Activated naive CD4-positive, alpha-beta T cell treated with anti-CD3 and anti-CD28 coated beads, Interleukin-2, amount 10 ng/mL, durations not matched to agents 7 days and 5 days (primary cell): ENCODE measurements at places on chromosomes 5 and 9.

DNA sequence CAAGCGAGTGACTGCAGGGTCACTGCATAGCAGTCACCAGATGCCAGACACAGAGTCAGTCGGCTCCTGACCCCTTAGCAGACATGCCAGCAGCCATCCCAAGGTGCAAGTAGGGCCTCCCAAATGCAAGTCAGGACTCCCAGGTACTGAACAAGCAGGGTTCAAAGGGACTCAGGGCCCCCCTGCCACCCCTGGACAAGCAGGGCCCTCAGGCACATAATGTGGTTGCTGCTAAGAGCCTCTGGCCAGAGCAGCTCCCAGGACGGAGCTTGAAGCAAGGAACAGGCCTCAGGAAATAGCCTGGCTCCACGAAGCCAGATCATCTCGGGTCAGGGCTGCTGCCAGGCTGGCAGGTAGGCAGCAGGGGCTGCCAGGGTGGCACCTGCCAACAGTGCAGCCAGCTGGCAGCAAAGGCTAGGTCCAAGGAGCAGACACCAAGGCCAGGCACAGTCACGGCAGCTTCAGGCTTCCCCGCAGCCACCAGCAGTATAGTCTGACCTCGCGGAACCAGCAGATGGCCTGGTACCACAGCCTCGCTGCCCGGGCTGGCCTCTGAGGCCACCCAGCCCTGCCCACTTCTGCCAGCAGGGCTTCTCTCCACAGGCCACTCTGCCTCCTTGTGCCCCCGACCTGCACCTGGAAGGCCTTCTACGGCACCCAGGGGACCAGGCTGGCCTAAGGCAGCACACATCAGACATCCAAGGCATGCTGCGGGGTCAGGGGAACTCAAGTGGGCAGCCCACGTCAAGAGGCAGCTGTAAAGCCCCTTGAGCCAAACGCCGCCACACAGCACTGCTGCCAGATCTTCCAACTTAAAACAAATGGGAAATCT is 7.4 kb downstream of the EEIG1 start:
- H3K27ac ChIP-seq, result peak overlapping the region; percentile 99
- no peak for DNase-seq
- H3K36me3 ChIP-seq, result peaks cover 91% of the 10 kb centered on the region
- H3K4me3 ChIP-seq, result peak overlapping the region; percentile 82

DNA sequence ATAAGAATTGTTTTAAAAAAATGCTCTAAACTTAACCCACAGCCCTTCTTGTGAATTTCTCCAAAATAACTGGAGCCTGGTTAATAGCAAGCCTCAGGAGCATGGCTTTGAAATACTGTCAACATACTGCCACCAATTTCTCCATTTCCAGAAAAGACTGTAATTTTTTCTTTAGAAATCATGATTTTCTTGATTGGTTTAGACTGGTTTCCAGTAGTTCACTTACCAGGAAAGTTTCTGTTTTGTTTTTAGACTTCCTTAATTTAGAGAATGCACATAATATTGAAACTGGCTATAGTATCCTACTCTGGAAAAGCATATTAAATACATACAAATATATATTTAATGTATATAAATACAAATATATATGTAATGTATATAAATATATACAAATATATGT is 4.5 kb upstream of the CD274 start:
- no peak for DNase-seq
- H3K4me3 ChIP-seq, result no peak overlapping the region
- H3K27me3 ChIP-seq, result no peaks in the 10 kb centered on the region
- peaks cover 53% of the 10 kb centered on the region for H3K4me1 ChIP-seq
- H3K27ac ChIP-seq, result no peak overlapping the region

GRCh38 chr5:56746553-56747339 is 68.6 kb upstream of the MAP3K1 start:
- H3K4me1 ChIP-seq, result peaks cover 3% of the 10 kb centered on the region
- peaks cover 4% of the 10 kb centered on the region for H3K27me3 ChIP-seq
- H3K27ac ChIP-seq, result no peak overlapping the region
- peaks cover 12% of the 10 kb centered on the region for H3K36me3 ChIP-seq

GRCh38 chr5:77080905-77081304 is 6.2 kb downstream of the ZBED3 start:
- no peak overlapping the region for H3K4me3 ChIP-seq
- DNase-seq, result no peak
- peaks cover 3% of the 10 kb centered on the region for H3K27me3 ChIP-seq
- H3K4me1 ChIP-seq, result peaks cover 2% of the 10 kb centered on the region

- H3K27ac ChIP-seq, result no peak overlapping the region
- H3K36me3 ChIP-seq, result no peaks in the 10 kb centered on the region
- H3K4me3 ChIP-seq, result no peak overlapping the region
- no peaks in the 10 kb centered on the region for H3K4me1 ChIP-seq
- H3K27me3 ChIP-seq, result no peaks in the 10 kb centered on the region
Measured at GRCh38 chr5:156274453-156274852, 52.5 kb upstream of the SGCD start.

DNA sequence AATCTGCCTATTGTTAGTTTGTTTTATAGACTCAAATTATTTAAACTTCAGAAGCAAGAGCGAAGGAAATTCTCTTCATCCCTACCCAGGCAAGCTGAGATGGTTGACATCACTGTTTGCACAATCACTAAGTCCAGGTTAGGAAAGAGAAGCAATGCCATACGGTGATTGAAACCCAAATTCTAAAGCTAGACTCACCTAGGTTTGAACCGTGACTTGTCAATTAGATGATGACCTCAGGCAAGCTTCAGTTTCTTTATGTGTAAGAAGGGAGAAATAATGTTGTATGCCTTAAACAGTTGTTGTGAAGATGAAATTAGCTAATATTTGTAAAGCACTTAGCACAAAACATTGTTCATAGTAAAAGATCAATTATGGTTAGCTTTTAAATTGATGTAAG is 96.5 kb upstream of the ANKRD55 start:
- H3K4me3 ChIP-seq, result peak overlapping the region; percentile 11
- peaks cover 15% of the 10 kb centered on the region for H3K36me3 ChIP-seq
- H3K27me3 ChIP-seq, result no peaks in the 10 kb centered on the region
- DNase-seq, result no peak

DNA sequence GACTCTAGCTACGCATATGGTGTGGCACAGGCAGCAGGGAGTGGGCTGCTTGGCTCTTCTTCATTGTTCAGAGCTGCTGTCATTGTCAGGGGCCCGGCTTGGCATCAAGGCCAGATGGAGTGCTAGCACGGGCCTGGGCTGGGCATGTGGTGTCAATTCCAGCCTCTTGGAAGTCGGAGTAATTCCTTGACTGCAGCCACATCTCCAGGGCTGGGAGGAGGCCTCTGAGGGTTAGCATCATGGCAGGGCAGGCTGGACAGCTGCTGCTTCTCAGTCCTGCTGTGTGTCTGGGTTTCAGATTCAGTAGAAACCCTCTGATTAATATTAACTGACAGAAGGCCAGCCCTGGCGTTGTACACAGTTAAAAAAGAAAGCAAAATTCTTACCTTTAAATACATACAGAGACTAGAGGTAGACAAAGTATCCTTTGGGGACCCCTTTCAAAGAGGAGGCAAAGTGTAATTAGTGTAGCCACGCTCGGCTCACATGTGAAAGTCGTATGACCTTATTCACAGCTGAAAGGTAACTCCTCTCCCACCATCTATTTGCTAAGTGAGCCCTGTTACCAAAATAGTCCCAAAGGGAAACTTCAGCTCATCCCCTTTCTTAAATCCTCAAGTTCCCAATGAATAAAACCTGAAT is 126.4 kb downstream of the DOCK2 start:
- no peak overlapping the region for H3K4me3 ChIP-seq
- peaks cover 53% of the 10 kb centered on the region for H3K36me3 ChIP-seq
- H3K27me3 ChIP-seq, result no peaks in the 10 kb centered on the region
- H3K4me1 ChIP-seq, result no peaks in the 10 kb centered on the region
- H3K27ac ChIP-seq, result no peak overlapping the region
- DNase-seq, result no peak

GRCh38 chr9:23538067-23538402 is 288.0 kb downstream of the ELAVL2 start:
- no peak for DNase-seq
- no peaks in the 10 kb centered on the region for H3K27me3 ChIP-seq
- no peaks in the 10 kb centered on the region for H3K36me3 ChIP-seq
- H3K27ac ChIP-seq, result no peak overlapping the region

DNA sequence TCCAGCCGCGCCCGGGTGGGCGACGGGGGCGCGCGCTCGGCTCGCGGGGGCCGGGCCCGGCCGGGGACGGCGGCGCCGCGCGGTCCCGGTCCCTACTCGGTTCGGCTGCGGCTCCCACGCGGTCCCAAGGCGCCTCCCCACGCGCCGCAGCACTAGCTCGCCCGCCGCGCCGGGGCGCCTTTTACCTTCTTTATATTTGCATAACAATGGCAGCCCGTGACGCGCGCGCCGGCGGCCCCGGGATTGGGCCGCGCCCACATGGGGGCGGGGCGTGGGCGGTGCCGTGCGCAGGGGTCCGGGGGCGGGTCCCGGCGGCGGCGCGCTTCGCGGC is at the start of gene NRARP:
Gene NRARP (minus strand): TSS at position 154 of the 331 bp plus-strand sequence. CDS start 343 bp downstream, outside the sequence.
- peaks cover 70% of the 10 kb centered on the region for H3K27me3 ChIP-seq
- DNase-seq, result peak; percentile 93
- H3K36me3 ChIP-seq, result peaks cover 1% of the 10 kb centered on the region
- peak within 1 kb of the TSS; percentile 56 for H3K4me3 ChIP-seq

DNA sequence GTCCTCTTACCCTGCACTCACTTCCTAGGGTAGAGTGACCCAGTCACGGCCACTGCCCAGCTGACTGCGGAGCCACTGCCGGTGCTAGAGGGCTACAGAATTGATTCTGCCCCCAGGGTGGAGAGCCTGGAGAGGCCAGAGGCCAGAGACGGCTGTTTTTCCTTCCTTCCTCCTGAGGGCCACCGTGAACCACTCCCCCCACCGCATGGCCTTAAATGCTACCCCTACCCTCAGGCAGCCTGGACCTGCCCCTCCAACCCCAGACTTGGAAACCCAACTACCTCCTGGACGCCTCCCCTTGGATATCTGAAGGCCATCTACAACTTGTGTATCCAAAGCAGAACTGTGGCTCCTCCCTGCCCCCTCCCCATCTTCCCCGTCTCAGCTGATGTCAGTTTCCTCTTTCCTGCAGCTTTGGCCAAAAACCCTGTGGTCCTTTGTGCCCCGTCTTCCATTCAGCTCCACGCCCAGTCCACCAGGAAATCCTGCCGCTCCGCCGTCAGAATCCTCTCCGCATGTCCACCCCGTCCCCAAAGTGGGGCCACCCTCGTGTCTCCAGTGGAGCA is 16.3 kb downstream of the SH2D3C start:
- peak overlapping the region; percentile 42 for H3K27ac ChIP-seq
- no peak for DNase-seq
- peaks cover 61% of the 10 kb centered on the region for H3K36me3 ChIP-seq
- H3K27me3 ChIP-seq, result no peaks in the 10 kb centered on the region
- H3K4me1 ChIP-seq, result peaks cover 41% of the 10 kb centered on the region

- H3K27me3 ChIP-seq, result peaks cover 11% of the 10 kb centered on the region
- no peak overlapping the region for H3K27ac ChIP-seq
- no peaks in the 10 kb centered on the region for H3K36me3 ChIP-seq
- no peak for DNase-seq
- no peak overlapping the region for H3K4me3 ChIP-seq
Measured at GRCh38 chr5:10461904-10462555, 20.4 kb downstream of the ROPN1L start.

GRCh38 chr5:97846643-97847042 is 663.6 kb upstream of the RIOK2 start:
- no peaks in the 10 kb centered on the region for H3K27me3 ChIP-seq
- H3K36me3 ChIP-seq, result no peaks in the 10 kb centered on the region
- no peak overlapping the region for H3K4me3 ChIP-seq
